ENCODE measurements at places on chromosomes 3 and 15. TPM values are rescaled to one million over a fixed set of nuclear protein-coding genes. Genes with fewer than 3 reads are reported as not detected.

DNA sequence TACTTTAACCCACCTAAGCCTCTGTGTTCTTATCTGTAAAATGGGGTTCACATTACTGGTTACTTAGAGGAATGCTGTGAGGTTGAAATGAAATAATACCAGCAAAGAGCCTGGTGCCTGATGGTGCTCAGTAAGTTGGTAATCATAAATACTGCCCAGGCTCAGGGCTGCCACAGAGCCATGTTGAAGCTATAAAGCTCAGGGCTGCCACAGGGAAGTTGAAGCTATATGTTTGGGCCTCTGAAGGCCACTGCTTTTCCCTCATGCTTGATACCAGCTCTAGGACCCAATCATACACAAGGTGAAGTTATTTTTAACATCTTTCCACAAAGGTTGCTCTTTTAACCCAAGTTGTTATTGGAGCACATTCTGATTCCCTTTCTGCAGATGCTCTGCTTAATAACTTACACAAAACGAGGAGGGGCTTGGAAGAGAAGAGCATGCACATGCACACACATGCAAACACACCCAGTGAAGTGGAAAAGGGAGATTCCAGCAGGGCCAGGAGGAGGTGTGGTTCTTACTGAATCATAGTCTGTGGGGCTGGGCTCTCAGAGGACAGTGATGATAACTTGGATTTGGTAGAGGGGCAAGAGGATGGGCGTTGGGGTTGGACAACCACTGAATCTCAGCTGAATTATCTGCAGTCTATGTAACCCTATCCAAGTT is 17.4 kb downstream of the PARP14 start:
- H3K27ac ChIP-seq, result no peak overlapping the region
- no peaks in the 10 kb centered on the region for H3K4me1 ChIP-seq
- H3K4me3 ChIP-seq, result no peak overlapping the region
- H3K36me3 ChIP-seq, result peaks cover 47% of the 10 kb centered on the region

DNA sequence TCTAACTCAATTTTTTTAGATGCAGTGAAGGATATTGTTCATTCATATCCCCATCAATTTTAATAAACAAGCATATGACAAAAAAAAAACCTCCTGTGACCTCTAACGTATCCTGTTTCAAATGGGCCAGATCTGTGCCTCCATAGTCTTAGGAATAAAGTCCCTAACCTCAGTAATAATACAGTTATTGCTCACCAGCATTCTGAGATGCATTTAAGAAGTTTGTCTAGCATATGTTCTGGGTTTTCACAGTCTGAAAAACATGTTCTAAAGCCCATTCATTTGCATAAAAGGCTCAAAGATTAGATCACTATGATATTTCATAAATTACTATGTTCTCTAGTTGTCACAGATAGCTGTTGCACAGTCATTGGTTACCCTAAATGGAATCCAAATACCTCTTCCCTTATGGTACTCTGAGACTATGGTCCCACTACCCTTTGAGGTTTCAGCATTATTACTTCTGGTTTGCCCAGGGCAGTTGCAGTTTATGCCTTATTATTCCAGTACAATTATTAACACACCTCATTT is 190.1 kb downstream of the ZIC4 start:
- no peak overlapping the region for H3K27ac ChIP-seq
- H3K27me3 ChIP-seq, result no peaks in the 10 kb centered on the region
- H3K4me1 ChIP-seq, result no peaks in the 10 kb centered on the region
- no peaks in the 10 kb centered on the region for H3K36me3 ChIP-seq

DNA sequence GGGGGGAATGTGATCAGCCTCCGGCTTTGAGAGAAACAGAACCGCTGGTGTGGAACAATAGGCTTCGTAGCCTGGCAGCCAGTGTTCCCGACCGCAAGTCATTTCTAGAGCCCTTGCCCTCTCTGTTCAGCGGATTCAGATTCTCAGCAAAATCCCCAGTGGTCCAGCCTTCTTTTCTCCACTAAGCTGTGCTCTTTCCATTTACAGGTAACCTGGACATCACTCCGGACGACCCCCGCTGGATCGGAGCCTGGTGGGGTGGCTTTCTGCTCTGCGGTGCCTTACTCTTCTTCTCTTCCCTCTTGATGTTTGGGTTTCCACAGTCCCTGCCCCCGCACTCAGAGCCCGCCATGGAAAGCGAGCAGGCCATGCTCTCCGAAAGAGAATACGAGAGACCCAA is 250.6 kb downstream of the SLCO3A1 start:
- no peaks in the 10 kb centered on the region for H3K27me3 ChIP-seq
- no peak overlapping the region for H3K27ac ChIP-seq
- peaks cover 15% of the 10 kb centered on the region for H3K36me3 ChIP-seq
- no peak for DNase-seq
- H3K4me3 ChIP-seq, result no peak overlapping the region
- no peaks in the 10 kb centered on the region for H3K4me1 ChIP-seq

DNA sequence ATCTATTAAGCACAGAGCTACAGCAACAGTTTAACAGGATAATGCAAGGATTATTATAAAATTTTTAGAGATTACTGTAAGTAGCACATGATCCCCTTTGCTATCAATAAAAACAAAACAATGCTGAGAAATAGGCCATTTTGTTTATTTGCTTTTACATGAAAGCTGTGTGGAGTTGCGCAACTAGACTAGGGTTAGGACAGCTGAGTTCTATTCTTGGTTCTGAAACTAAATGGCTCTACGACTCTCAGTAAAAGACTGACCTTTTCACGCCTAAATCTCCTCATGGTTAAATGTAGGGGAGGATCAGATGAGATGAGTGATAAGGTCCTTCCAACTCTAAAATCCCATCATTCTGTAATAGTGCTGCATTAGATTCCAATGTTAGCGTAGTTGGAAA is 25.0 kb downstream of the KCNMB2 start:
- H3K27ac ChIP-seq, result peak overlapping the region; percentile 19
- no peaks in the 10 kb centered on the region for H3K4me1 ChIP-seq
- H3K27me3 ChIP-seq, result no peaks in the 10 kb centered on the region
- no peak for DNase-seq
- no peaks in the 10 kb centered on the region for H3K36me3 ChIP-seq

RHOA gene
- 304 TPM for total RNA-seq

GRCh38 chr3:173892547-173892946 is 495.0 kb downstream of the NLGN1 start:
- DNase-seq, result no peak
- H3K36me3 ChIP-seq, result no peaks in the 10 kb centered on the region
- H3K4me3 ChIP-seq, result no peak overlapping the region
- no peak overlapping the region for H3K27ac ChIP-seq
- H3K27me3 ChIP-seq, result no peaks in the 10 kb centered on the region

CRABP1 gene
- total RNA-seq, result not detected

DNA sequence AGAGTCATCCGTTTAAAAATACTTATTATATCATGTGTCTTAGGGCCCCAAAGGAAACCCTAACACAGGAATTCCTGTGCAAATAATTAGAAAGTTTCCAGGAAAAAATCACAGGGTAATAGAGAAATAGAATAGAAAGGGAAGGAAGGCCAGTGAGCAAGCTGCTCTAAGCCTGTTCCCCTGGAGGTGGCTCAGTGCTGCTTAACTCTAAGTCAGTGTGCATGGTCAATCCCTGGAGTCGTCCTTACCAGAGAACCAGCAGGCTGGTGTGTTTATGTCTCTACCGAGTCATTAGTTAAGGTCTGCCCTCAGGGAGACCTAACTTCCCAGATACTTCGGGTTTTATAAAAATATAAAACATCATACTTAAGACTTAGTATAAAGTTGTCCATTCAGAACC is 21.0 kb upstream of the MCF2L2 start:
- no peak overlapping the region for H3K4me3 ChIP-seq
- H3K4me1 ChIP-seq, result no peaks in the 10 kb centered on the region
- H3K27ac ChIP-seq, result peak overlapping the region; percentile 6
- H3K27me3 ChIP-seq, result no peaks in the 10 kb centered on the region
- DNase-seq, result no peak
- H3K36me3 ChIP-seq, result peaks cover 9% of the 10 kb centered on the region

DNA sequence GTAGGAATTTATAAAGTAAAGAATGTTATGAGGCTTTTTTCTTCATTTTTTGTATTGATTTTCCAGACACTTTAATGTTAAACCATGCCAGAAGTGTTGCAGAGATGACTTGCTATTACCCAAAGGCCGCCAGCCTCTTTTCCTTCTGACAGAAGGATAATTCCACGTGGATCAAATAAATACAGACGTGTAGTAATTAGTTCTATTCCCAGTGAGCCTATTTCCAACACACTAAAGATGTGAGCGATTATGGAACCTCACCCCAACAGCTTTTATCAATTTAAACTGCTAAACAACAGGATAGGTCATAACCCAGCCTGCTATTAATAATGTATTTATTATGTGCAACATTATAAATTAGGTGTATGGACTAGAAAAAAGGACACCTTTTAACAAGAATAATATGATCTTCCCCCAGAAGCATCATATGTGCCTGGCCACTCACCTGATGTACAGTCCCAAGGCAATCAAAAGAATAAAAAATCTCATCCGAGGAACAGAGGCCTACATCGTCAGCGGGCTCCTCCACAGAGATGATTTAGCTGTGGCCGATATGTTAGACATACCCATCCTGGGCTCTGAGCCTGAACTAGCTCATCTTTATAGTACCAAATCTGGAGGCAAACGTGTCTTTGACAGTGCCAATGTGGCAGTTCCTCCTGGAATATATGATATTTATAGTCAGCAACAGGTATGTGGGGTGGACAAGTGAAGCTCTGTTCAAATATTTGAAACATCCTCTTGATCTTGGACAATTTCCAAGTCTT is 125.9 kb upstream of the C15orf61 start:
- H3K27me3 ChIP-seq, result no peaks in the 10 kb centered on the region
- no peaks in the 10 kb centered on the region for H3K36me3 ChIP-seq
- no peak overlapping the region for H3K27ac ChIP-seq
- DNase-seq, result no peak

GRCh38 chr15:84788500-84788899 is 28.7 kb upstream of the ALPK3 start:
- H3K27ac ChIP-seq, result no peak overlapping the region
- H3K27me3 ChIP-seq, result no peaks in the 10 kb centered on the region
- peaks cover 42% of the 10 kb centered on the region for H3K36me3 ChIP-seq
- no peaks in the 10 kb centered on the region for H3K4me1 ChIP-seq
- DNase-seq, result no peak

GRCh38 chr3:126212620-126213378 is 32.4 kb upstream of the ALDH1L1 start:
- H3K36me3 ChIP-seq, result no peaks in the 10 kb centered on the region
- no peak for DNase-seq
- no peaks in the 10 kb centered on the region for H3K27me3 ChIP-seq
- peaks cover 29% of the 10 kb centered on the region for H3K4me1 ChIP-seq
- peak overlapping the region; percentile 74 for H3K27ac ChIP-seq
- H3K4me3 ChIP-seq, result peak overlapping the region; percentile 54

DNA sequence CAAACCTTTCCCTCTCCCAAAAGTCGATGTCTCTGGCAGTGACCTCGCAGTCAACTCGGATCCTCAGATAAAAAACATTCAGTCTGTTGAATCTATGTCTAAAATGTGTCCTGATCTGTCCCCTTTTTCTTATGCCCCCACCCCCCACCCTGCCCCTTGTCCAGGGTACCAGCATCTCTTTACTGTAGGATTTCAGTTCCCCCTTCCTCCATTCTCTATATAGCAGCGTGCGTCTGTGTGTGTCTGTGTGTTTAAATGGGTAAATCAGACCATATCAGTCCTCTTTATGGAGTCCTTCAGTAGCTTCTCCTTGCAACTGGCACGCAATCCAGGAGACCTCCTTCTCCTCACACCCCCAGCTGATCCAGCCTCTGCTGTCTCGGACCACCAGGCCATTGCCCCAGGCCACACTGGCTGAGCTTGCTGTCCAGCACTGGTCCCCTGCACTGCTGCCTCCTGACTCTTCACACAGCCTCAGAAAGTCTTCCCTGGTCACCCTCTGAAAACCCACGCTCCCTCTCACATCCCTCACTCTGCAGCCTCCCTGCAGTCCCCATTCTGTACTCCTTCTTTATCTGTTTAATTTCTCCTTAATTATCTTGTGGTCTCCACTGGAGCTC is 1.5 kb downstream of the LRRK1 start:
- no peak for DNase-seq
- peaks cover 10% of the 10 kb centered on the region for H3K27me3 ChIP-seq
- no peak overlapping the region for H3K4me3 ChIP-seq
- no peak overlapping the region for H3K27ac ChIP-seq
- no peaks in the 10 kb centered on the region for H3K4me1 ChIP-seq
- peaks cover 4% of the 10 kb centered on the region for H3K36me3 ChIP-seq

PLSCR5 gene
- total RNA-seq, result not detected

- H3K36me3 ChIP-seq, result peaks cover 3% of the 10 kb centered on the region
- no peak overlapping the region for H3K27ac ChIP-seq
- no peaks in the 10 kb centered on the region for H3K27me3 ChIP-seq
Observed at GRCh38 chr15:73237910-73238309, 130.8 kb downstream of the HCN4 start.

- no peak overlapping the region for H3K4me3 ChIP-seq
- no peak for DNase-seq
- H3K27ac ChIP-seq, result no peak overlapping the region
- no peaks in the 10 kb centered on the region for H3K36me3 ChIP-seq
- no peaks in the 10 kb centered on the region for H3K27me3 ChIP-seq
Observed at GRCh38 chr15:69659454-69660050, 206.9 kb downstream of the RPLP1 start.

DNA sequence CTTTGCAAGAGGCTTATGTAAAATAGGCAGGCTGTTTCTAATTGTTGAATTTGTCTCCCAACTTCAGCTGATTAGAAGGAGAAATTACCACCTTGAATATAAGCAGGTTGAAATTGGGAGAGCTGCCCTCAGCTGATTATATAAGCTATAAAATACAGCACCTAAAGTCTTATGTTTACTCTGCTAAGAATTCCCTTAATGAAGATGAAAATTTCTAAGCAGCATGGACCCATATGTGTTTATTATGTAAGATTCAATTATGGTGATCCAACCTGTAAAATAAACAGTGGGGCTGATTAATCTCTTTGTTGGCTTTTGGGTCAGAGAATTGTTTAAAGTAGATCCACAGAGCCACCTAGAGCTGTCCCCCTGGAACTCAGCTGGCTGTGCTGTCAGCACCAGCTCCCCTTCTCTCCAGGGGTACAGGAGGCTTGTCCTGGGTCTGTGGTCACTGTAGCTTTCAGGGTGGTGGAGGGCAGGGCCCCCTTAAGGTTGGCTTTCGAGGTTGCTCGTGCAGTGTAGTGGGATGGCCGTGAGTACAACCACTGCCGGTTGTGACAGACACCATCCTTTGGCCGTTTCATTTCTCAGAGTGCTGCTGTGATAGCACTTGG is 9.5 kb downstream of the SLCO3A1 start:
- no peaks in the 10 kb centered on the region for H3K36me3 ChIP-seq
- H3K27ac ChIP-seq, result peak overlapping the region; percentile 86

DNA sequence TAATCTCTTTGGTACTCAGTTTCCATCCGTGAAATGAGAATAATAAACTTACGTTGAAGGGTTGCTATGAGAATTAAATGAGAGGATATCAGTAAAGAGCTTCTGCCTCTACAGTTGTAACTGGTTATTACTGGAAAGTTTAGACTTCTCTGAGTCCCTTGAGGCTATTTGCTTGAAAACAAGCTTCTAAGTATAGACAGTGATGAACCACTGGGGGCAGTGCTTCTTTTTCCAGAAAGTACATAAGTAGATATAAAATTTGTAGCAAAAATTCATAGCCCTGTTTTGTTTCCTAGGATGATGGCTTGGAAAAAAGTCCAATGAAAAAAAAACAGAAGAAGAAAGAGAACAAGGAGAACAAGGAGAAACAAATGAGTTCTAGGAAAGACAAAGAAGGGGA is 87.1 kb downstream of the RGMA start:
- no peak overlapping the region for H3K4me3 ChIP-seq
- DNase-seq, result no peak
- H3K36me3 ChIP-seq, result peaks cover 89% of the 10 kb centered on the region
- no peak overlapping the region for H3K27ac ChIP-seq
- H3K4me1 ChIP-seq, result no peaks in the 10 kb centered on the region

- no peak for DNase-seq
- H3K36me3 ChIP-seq, result peaks cover 38% of the 10 kb centered on the region
- no peaks in the 10 kb centered on the region for H3K4me1 ChIP-seq
- H3K27ac ChIP-seq, result no peak overlapping the region
Observed at GRCh38 chr3:170108955-170109354, 71.2 kb downstream of the GPR160 start.

All from right atrium auricular region (tissue), 2 donors.